Epithelial cell of proximal tubule (primary cell): ENCODE measurements at places on chromosomes 1 and 21. TPM values are rescaled to one million over a fixed set of nuclear protein-coding genes. Genes with fewer than 3 reads are reported as not detected.

MMEL1 gene
- total RNA-seq = not detected in 2 replicates

MARK1 gene
- total RNA-seq = 5.4 and 6.3 TPM in 2 replicates

TCHH gene
- total RNA-seq = under 0.01 TPM in 1 of 2 replicates, not detected in the other

TRIM58 gene
- total RNA-seq = 2.0 and 6.0 TPM in 2 replicates

BCL2L15 gene
- total RNA-seq = 0.06 and 0.14 TPM in 2 replicates

KRTAP13-1 gene
- not detected in 2 replicates for total RNA-seq

AIRE gene
- not detected in 2 replicates for total RNA-seq

SLC19A2 gene
- total RNA-seq = 12.3 and 20.3 TPM in 2 replicates
